ENCODE measurements at places on chromosomes 2 and 18. TPM values are rescaled to one million over a fixed set of nuclear protein-coding genes. Genes with fewer than 3 reads are reported as not detected.
A peak's percentile ranks its signal among the peaks of the same experiment; 100 is the strongest.

Gene CXCR1
- not detected for total RNA-seq

Gene MDH1B
- total RNA-seq: 1.0 TPM

Gene CNRIP1
- not detected for total RNA-seq

Gene CD226
- 56.2 TPM for total RNA-seq

Gene POU3F3
- total RNA-seq: not detected

Gene CKAP2L
- total RNA-seq: 23.7 TPM

Gene MYL12B
- total RNA-seq: 195 TPM

Gene GULP1
- total RNA-seq: 0.13 TPM

Gene GAREM2
- 0.85 TPM for total RNA-seq

Gene CD28
- total RNA-seq: 0.23 TPM

Gene ROCK1
- 36.4 TPM for total RNA-seq

GRCh38 chr2:149184991-149185390, 145.4 kb upstream of the LYPD6 start:
- DNase-seq: no peak
- no peaks in the 10 kb centered on the region for H3K36me3 ChIP-seq
- no peak overlapping the region for H3K27ac ChIP-seq

DNA sequence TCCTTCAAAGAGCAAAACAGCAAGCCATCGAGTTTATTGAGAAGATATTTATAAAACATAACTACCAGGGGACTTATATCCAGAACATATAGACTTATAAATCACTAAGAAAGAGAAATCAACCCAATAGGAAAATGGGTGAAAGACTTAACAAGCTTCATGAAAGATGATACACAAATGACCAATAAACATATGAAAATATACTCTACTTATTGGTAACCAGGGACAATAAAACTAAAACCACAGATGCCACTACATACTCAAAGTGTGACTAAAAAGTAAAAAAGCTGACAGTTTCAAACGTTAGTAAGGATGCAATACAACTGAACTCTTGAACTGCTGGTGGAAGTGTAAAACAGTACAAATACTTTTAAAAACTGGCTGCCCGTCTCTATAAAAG, 154.3 kb downstream of the TMEM163 start:
- H3K4me3 ChIP-seq: no peak overlapping the region
- H3K36me3 ChIP-seq: no peaks in the 10 kb centered on the region
- H3K4me1 ChIP-seq: peaks cover 5% of the 10 kb centered on the region
- no peak for DNase-seq
- no peak overlapping the region for H3K27ac ChIP-seq

DNA sequence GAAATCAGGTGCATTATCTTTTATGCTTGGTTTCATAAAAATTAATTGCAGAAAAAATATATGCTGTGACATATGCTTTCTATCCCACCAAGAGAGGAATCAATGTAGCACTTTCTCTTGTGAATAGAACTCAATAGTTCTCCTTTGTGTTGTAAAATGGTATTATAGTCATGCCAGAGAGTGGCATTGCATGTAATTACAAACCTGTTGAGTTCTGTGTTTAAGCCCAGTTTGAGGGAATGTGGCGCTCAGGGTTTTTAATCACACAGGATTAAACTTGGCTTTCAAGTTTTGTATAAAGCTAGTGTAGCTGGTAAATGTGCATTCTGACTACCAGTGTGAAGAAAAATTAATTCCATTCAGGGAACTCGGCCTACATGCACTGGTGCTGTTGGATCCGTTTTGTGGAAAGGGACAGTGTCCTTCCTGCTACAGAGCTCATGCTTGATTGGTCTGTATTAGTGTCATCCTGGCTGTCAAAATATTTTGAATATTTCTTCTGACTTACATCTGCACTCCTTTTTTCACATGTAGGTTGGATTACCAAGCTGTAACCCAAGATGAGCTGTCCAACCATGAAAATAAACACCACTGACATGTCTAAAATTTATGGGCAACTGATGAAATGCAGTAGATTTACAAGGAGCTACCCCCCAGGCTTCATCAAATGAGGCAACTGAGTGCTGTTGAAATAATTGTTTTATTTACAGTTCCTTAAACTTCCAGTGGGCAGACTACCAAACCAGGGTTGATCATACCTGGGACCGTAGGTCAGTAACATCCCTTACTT, 80.3 kb downstream of the SLC4A3 start:
- no peak overlapping the region for H3K4me3 ChIP-seq
- no peak for DNase-seq
- no peak overlapping the region for H3K27ac ChIP-seq

- peak within 1 kb of the TSS; percentile 78 for H3K4me3 ChIP-seq
- H3K27me3 ChIP-seq: no peaks in the 10 kb centered on the region
- H3K36me3 ChIP-seq: no peaks in the 10 kb centered on the region
Measured at GRCh38 chr2:74958274-74959105, at the start of gene POLE4. POLE4 (plus strand) TSS chr2:74958643; CDS start chr2:74958680, 37 bp downstream.

- DNase-seq: peak; percentile 52
- no peak overlapping the region for H3K4me3 ChIP-seq
- no peaks in the 10 kb centered on the region for H3K36me3 ChIP-seq
- H3K27ac ChIP-seq: no peak overlapping the region
Measured at GRCh38 chr2:42859006-42859552, 66.7 kb upstream of the HAAO start.

- no peak overlapping the region for H3K4me3 ChIP-seq
- H3K4me1 ChIP-seq: no peaks in the 10 kb centered on the region
- no peaks in the 10 kb centered on the region for H3K36me3 ChIP-seq
- no peaks in the 10 kb centered on the region for H3K27me3 ChIP-seq
- DNase-seq: no peak
Measured at GRCh38 chr2:128410035-128410757, 91.5 kb upstream of the HS6ST1 start.

DNA sequence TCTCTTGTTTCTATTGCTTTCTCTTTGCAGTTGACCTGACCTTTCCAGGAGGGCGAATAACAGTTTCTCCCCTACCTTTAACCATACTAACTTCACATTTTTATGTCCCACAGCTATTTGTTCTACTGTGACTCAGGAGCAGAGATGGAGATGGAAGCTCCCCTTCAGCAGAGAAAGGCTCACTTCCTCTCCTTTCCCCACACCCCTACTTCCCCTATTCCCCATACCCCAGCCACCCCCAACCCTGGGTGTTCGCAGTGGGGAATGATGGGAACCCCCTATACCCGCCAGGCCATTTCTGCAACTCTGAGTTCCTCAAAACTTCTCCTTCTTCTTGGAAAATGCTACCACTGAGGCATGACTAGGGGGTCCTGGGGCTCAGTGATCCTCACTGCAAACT, 285.4 kb upstream of the MGAT5 start:
- no peak overlapping the region for H3K27ac ChIP-seq
- H3K27me3 ChIP-seq: no peaks in the 10 kb centered on the region
- no peaks in the 10 kb centered on the region for H3K36me3 ChIP-seq
- H3K4me1 ChIP-seq: peaks cover 3% of the 10 kb centered on the region
- no peak for DNase-seq

DNA sequence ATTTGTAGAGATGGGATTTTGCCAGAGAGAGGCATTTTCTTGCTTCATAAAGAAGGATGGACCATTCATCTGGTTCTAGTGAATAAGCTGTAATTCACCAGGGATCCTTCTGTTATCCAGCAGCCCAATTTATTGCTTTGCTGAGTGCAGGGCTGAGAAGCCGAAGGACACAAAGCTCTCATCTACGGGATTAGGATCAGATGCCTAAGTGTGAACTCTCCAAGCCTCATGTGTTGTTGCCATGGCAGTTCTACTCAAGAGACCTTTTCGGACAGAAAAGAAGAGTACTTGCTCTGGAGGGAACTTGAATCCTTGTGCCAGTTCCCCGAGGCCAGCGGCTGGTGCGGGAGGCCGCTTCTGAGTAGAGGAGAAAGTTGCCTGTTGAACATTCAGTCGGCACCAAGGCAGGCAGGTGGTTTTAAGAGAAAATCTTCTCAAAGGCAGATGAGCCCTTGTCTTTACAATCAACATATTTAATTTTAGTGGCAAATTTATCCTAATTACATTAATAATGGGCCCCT, 38.4 kb upstream of the MBP start:
- no peak overlapping the region for H3K4me3 ChIP-seq
- no peak overlapping the region for H3K27ac ChIP-seq
- DNase-seq: no peak
- H3K4me1 ChIP-seq: no peaks in the 10 kb centered on the region

- H3K4me3 ChIP-seq: no peak overlapping the region
- no peak overlapping the region for H3K27ac ChIP-seq
- no peaks in the 10 kb centered on the region for H3K36me3 ChIP-seq
- no peak for DNase-seq
Measured at GRCh38 chr2:205610437-205610836, 71.9 kb upstream of the NRP2 start.

DNA sequence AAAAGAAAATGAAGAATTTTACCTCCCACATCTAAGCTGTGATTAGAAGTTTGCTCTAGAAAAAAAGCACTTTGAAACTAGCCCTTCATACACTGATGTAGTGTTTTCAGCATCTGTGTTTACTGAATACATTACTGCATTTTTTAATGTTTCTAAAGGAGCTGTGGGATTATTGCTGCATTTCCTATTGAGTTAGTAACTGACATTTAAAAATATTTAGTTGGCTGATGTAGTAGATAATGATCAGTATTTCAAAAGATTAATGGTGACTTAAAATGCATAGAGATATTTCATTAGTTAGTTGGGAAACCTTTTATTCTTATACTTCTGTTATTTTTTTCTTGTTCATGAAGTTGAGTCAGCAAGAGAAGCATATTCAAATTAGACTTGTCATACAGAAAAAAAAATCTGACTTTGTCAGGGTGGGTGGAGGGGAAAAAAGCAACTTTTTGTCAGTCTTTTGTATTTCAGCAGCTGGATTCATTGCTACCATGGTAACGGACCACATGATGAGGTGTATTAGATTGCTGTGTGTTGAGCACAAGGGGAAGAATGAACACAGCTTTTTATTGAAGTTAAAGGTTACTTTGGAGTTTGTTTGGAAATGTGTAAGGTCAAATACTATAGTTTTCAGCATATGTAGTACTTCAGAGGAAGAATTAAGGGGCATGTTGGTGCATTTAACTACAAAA, at the start of gene DTNA:
DTNA (plus strand) TSS at position 549 of the 692 bp plus-strand sequence. CDS start 45,679 bp downstream, outside the sequence.
- H3K4me1 ChIP-seq: no peaks in the 10 kb centered on the region
- no peaks in the 10 kb centered on the region for H3K27me3 ChIP-seq
- H3K36me3 ChIP-seq: no peaks in the 10 kb centered on the region
- no peak within 1 kb of the TSS for H3K27ac ChIP-seq

- H3K4me1 ChIP-seq: no peaks in the 10 kb centered on the region
- no peak overlapping the region for H3K4me3 ChIP-seq
- no peak overlapping the region for H3K27ac ChIP-seq
- DNase-seq: no peak
Measured at GRCh38 chr2:215160081-215160480, 21.7 kb upstream of the ABCA12 start.

DNA sequence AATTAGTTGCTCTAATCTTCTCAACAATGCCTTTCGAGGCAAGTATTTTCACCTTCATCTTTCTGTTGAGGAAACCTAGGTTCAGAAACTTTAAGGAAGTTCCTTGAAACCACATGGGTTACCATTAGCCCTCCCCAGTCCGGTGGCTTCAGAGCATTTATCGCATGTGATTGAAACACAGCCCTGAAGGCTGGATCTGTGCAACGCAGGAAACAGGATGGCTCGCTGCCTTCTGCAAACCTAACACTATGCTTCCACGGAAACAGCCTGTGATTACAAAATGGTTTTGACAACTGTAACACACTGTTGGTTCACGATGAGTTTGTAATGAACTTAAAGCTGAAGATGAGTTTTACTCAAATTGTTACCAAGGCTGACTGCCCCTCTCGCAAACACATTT, 68.5 kb downstream of the EPB41L3 start:
- no peak overlapping the region for H3K27ac ChIP-seq
- DNase-seq: no peak
- H3K4me1 ChIP-seq: no peaks in the 10 kb centered on the region
- H3K4me3 ChIP-seq: no peak overlapping the region
- H3K27me3 ChIP-seq: no peaks in the 10 kb centered on the region

GRCh38 chr18:23631746-23632145, 31.0 kb downstream of the ANKRD29 start:
- DNase-seq: no peak
- no peaks in the 10 kb centered on the region for H3K4me1 ChIP-seq
- no peak overlapping the region for H3K27ac ChIP-seq
- H3K27me3 ChIP-seq: no peaks in the 10 kb centered on the region

- no peak for DNase-seq
- peaks cover 12% of the 10 kb centered on the region for H3K27me3 ChIP-seq
- no peak overlapping the region for H3K4me3 ChIP-seq
- no peaks in the 10 kb centered on the region for H3K36me3 ChIP-seq
- H3K4me1 ChIP-seq: no peaks in the 10 kb centered on the region
Measured at GRCh38 chr2:54728669-54729120, 5.2 kb downstream of the EML6 start.

DNA sequence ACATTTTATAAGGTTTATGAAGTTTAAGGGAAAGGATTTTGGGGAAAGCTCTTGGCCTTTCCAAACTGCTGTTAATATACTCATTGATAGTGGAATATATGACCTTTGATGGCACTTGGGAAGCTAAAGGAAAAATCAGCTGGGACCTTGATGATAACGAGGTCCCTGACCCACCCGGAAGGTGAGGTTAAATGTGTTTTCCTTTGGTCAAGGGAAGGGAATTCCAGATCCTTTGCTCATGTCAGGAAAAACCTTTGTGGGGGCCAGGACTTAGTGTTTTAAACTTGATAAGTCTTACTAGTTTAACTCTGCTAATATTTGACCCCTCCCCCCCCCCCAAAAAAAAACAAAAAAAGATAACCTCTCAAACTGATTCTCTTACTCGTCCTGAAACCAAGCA, 50.7 kb downstream of the CRIM1 start:
- H3K4me1 ChIP-seq: peaks cover 9% of the 10 kb centered on the region
- H3K4me3 ChIP-seq: no peak overlapping the region
- no peak overlapping the region for H3K27ac ChIP-seq
- H3K36me3 ChIP-seq: no peaks in the 10 kb centered on the region

DNA sequence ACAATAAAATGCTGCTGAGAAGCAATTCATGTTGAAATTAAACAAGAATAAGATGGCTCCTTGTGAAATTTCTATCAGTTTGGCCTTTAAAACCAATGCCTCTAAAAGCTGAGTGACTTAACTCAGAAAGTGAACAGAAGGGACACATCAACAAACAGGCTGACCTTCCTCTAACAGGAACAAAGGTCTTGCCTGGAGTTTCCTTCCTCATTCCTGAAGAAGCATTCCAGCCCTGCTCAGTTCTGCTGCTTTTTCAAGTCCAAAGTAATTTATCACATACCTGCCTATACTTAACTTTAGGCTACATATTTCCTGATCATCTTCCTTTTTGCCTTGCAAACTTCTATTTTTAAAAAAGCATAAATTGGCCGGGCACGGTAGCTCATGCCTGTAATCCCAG, 14.1 kb downstream of the PTRHD1 start:
- no peaks in the 10 kb centered on the region for H3K27me3 ChIP-seq
- H3K4me3 ChIP-seq: no peak overlapping the region
- DNase-seq: no peak
- no peak overlapping the region for H3K27ac ChIP-seq
- H3K4me1 ChIP-seq: no peaks in the 10 kb centered on the region
- H3K36me3 ChIP-seq: no peaks in the 10 kb centered on the region

DNA sequence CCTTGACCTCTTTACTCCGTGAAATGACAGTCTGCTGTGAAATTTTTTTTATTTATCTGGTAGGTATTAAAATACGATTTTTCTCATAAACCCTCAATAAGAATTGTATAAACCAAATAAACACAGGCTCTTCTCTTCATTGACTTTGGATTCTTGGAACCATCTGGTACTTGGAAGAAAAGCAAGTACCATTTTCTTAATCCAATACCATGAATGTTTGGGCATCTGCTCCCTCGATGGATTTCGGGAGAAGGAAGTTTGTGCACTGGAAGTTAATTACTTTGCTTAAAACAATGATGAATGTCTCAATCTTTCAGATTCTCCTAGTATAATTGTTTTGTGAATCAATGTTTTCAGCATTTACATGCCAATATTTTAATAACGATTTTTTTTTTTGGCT, 5.3 kb upstream of the SCG2 start:
- H3K27ac ChIP-seq: no peak overlapping the region
- no peaks in the 10 kb centered on the region for H3K27me3 ChIP-seq
- no peak for DNase-seq
- no peaks in the 10 kb centered on the region for H3K36me3 ChIP-seq
